ENCODE measurements at places on chromosomes 3 and 15.
A peak's percentile ranks its signal among the peaks of the same experiment; 100 is the strongest.

- no peak for DNase-seq
Observed at GRCh38 chr3:139808201-139808600, 126.8 kb upstream of the CLSTN2 start.

GRCh38 chr15:84649706-84650105 is 4.4 kb downstream of the WDR73 start:
- DNase-seq: no peak

- no peak for DNase-seq
Observed at GRCh38 chr3:13107661-13108060, 34.4 kb upstream of the IQSEC1 start.

DNA sequence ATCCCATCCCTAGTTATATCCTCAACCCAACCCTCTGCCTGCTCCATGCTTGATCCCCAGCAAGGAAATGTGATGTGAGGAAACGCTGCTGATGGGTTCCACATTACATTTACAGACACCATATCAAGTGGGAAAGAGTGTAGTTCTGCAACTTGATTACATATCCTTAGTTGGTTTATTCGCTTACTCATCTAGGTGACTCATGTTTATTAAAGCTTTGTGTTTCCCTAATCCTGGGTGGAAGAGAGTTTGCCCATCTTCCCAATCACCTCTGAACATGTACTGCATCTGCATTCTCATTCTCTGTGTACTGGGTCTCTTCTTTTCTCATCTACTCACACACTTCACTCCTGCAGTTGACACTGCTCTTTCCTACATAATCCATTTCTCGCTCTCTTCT is 91.7 kb upstream of the PDZRN3 start:
- no peak for DNase-seq

DNA sequence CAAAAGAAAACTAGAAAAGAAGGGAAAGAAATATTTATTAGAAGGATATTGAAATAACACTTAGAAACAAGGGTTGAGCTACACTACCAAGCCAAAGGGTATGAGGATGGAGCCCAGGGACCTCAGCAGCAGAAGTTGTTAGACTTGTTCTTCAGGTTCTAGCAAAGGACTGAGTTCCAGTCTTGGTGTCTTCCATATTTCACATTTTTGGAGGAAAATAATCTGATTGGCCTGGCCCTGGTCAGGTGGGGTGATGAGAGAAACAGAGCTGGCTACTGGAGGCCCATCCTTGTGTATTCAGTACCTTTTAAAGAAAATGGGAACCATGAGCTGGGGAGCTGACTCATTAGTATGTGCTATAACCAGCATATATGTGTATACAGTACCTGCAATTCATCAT is 28.2 kb downstream of the PPP4R2 start:
- no peak for DNase-seq

DNA sequence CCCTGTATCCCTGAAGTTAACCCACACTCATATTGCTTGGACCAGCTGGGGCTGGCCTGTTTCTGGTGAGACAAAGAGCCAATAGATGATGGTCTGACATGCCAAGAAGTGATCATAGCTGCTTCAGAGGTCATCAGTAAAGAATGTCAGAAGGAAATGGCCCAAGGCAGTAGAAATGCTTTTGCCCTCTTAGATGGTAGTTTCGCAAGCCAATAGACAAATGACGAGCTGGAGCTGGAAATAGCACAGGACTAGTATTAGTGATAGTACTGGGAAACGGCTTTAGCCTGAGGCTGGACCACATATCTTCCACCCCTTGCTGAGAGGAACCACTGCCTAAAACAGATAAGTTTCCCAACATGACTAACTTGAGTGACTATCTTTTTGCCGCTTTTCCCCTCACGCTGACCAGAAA is 176.1 kb upstream of the THBS1 start:
- peak; percentile 38 for DNase-seq

GRCh38 chr3:137789236-137789635 is 25.1 kb downstream of the SOX14 start:
- no peak for DNase-seq

DNA sequence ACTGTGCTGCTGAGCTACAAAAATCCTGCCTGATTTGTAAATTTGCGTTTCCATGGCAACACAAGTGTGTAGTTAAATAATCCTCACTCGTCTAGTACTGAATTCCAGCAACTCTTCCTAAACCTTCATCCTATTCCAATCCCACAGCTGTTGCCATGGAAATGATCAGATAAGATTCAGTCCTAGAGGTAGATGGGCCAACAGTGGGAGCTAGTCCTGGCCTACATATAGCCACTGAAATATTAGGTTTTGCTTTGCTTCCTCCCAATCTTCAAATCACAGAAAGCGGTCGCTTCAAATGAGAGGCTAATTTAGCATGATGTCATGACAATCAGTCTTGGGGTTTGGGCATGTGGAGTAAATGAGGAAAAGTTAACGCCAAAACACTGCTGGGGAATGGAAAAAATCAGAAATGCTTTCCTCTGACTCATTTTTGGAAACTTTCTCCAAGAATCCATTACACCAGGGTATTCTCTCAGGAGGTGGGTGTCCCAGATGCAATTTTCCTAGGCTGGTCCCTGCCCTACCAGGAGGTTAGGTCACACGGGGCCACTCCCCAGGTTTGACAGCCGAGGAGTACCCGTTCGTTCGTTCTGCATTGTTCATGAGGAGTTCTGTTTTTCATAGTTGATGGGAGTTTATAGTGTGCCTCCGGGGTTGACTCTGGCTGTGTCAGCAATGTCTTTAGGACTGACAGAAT is 159.2 kb upstream of the SLCO3A1 start:
- DNase-seq: no peak

- peak; percentile 67 for DNase-seq
Observed at GRCh38 chr3:192817053-192817452, 89.7 kb upstream of the FGF12 start.

DNA sequence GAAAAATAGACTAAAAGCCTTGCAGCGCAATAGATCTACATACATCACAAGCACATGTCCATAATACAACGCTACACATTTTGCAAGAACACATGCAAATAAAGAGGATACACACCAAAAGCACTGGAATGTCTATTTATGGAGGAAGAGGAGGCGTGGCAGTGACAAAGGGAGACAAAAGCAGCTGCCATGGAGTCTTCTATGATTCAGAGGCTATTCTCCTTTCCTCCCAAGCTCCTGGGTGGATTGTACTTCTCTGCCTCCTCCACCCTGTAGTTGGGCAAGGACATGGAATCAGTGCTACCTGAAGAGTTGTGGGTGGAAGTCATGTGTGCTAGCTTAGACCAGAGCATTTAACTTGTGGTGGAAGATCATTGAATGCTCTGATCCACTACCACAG is 57.9 kb upstream of the ABHD2 start:
- no peak for DNase-seq

Data from suppressor macrophage (primary cell).